ENCODE measurements at places on chromosomes 16 and 17. TPM values are rescaled to one million over a fixed set of nuclear protein-coding genes. Genes with fewer than 3 reads are reported as not detected.

DNA sequence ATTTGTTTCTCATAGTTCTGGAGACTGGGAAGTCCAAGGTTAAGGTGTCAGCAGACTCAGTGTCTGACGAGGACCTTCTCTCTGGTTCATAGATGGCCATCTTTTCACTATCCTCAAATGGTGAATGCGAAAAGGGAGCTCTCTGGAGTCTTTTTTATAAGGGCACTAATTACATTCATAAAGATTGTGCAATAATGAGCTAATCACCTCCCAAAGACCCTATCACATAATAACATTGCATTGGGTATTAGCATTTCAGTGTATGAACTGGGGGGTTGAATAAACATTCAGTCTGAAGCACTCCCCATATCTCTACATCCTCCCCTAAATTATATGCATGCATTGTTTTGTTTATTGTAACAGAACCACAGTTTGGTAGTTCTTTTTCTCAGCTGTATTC lies 1086.5 kb downstream of the CDH11 start:
- DNase-seq = no peak

DNA sequence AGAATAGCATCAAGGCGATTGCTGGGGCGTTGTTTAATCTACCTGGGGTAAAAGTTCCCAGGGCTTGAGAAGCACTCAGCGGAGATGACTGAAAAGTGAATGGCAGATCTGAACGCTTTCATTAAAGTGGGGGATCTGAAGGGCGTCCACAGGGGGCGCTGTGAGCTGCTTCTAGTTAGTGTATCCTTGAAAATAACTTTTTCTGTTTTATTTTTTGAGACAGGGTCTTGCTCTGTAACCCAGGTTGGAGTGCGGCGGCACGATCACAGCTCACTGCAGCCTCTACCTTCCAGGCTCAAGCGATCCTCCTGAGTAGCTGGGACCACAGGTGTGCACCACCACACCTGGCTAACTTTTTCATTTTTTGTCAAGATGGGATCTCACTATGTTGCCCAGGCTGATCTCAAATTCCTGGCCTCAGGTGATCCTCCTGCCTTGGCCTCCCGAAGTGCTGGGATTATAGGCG lies 360.4 kb downstream of the SEC14L1 start:
- no peak for DNase-seq

Gene PARD6A
- polyA plus RNA-seq = 0.53 TPM

- DNase-seq = no peak
Observed at GRCh38 chr16:19192865-19193264, 24.8 kb downstream of the SYT17 start.

Gene GLP2R
- polyA plus RNA-seq = 0.63 TPM

DNA sequence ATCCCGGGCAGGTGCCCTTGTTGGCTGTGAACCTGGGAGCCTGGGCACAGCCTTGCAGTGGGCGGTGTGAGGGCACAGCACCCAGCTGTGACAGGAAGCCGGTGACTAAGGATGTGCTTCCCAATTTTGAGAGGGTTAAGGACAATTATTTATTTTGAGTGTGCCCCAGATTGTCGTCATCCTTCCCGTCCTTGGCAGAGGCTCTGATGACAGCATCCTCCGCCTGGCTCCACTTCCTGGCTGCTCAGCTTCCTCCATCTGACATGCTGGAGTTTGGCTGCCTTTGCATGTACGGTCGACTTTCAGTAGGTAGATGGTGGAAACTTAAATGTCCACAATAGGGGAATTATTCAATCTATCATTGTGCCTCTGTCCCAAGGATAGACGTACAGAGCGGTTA lies 282.4 kb upstream of the EEF2KMT start:
- no peak for DNase-seq

DNA sequence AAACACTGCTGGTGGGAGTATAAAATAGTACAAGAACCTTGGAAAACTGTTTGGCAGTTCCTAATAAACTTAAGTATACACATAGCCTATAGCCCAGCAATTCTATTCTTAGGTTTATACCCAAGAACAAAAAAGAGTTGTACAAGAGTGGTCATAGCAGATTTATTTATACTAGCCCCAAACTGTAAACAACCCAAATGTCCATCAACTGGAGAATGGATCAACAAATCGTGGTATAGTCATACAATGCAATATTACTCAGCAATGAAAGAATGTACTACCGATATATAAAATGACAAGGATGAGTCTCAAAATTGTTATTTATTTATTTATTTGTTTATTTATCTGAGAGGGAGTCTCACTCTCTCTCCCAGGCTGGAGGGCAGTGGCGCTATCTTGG lies 23.1 kb downstream of the GNGT2 start:
- no peak for DNase-seq

- no peak for DNase-seq
Observed at GRCh38 chr17:83200231-83200699, 120.9 kb downstream of the METRNL start.

GRCh38 chr17:34561328-34561727 lies 18.1 kb upstream of the TMEM132E start:
- no peak for DNase-seq

DNA sequence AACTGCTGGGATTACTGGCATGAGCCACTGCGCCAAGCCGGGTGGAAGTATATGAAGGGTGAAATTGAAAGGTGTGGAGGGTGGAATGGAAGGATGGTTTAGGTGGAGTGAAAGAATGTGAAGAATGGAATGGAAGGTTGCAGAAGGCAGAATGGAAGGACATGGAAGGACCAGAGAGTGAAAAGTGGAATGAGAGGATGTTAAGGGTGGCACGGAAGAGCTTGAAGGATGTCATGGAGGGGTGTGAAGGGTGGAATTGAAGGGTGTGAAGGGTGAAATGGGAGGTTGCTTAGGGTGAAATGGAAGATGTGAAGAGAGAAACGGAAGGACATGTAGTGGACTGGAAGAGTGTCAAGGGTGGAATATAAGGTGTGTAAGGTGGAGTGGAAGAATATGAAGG lies 16.2 kb downstream of the MIS12 start:
- no peak for DNase-seq

GRCh38 chr17:48051706-48052486 lies 3.7 kb downstream of the NFE2L1 start:
- no peak for DNase-seq

Gene RHBDF2
- 5.4 TPM for polyA plus RNA-seq

Gene SLC52A1
- not detected for polyA plus RNA-seq

DNA sequence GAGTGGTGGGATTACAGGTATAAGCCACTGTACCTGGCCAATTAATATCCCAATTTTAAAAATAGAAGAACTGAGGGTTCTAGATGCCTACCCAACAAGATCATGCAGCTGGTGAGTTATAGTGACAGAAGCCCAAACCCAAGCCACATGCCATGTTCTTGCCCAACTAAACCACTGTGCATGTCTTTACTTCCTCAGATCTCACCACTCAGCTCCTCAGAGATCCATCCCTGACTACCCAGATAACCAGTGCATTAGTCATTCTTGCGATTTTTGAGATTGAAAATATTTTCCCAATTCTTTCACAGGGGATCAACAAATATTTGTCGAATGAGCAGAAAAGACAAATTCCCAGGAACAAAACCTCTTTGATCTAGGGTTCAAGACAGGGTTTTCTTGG lies 303.1 kb downstream of the CBLN1 start:
- DNase-seq = no peak

Gene NCOR1
- 127 TPM for polyA plus RNA-seq

Gene LLGL2
- 0.24 TPM for polyA plus RNA-seq

DNA sequence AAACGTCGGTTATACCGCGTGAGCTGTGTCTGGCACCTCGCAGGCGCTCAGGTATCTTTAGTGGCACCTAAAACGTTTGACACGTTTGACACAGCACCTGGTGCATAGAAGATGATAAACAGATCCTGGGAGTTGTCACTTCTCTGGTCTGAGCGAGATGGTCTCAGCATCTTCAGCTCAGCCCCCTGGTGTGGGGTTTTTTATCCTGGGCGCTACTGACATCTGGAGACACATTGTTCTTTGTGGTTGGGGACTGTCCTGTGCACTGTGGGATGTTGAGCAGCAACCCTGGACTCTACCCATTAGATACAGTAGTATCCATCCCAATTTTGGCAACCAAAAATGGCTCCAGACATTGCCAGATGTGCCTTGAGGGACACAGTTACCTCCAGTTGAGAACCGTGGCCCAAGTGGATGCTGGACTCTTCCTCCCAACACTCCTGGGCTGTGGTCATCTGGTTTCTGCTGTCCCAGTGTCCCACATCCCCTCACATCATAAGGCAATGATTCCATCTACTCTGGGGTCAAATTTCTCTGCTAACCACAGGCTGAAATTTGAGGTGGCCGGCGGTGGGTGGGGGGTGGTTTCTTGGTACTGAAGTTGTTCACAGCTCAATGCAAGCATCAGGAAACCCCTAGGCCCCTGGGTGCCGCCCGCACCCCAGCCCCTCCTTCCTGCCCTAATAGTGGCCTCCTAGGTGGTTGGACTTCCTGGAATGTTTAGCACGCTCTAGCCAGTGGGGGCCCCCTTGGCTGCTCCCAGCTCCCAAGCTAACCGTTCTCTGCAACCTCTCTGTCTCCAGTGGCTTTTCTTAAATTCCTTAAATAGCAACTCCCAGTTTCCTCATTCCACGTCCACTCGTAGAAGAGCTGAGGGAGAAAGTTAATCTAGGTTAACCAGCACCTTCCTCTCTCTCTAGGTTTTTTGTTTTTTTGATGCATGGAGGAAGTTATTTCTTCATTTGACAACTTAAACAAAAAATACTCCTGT lies 124.8 kb downstream of the ABCC1 start:
- DNase-seq = peak; percentile 81

GRCh38 chr16:65002265-65002664 lies 119.6 kb downstream of the CDH11 start:
- no peak for DNase-seq

Gene ZNF19
- polyA plus RNA-seq = 1.9 TPM

DNA sequence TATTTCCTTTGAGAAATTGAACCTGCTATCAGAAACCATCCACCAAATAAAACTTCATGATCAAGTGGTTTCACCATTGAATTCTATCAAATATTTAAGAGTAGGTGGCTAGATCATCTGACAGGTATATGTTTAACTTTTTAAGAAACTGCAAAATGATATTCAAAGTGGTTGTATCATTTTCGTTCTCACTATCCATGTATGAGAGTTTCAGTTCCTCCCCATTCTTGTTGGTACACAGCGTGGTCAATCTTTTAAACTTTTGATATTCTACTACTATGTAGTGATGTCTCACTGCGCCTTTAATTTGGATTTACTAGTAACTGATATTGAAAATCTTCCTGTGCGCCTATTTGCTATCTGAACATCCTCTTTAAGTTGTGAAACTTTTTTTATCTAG lies 163.7 kb downstream of the CYB561 start:
- no peak for DNase-seq

Gene G6PC1
- polyA plus RNA-seq = not detected

DNA sequence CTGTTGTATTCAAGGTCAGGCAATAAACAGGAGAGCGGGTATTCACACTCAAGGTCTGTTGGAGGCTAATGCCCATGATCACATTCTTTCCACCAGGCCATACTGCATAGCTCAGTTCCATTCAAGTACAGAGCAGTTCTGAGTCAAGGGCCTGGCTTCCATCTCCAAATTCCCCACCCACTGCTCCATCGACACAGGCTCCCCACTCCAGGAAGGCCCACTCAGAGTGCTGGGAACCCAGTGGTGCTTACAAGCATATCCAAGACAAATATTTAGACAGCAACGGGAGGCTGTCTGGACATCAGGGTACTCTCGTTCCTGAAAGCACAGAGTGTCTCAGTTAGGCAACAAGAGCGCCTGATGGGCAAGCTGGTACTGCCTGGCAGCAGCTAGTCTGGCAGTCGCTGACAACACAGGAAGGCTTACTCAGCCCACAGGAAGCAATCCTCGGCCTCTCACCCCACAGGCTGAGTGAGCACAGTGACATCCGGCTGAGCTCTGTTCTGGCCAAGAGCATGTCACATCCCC lies 40.9 kb downstream of the RFFL start:
- peak; percentile 65 for DNase-seq

Data from AG04450 (cell line).